ENCODE measurements at places on chromosomes 4 and X.
A peak's percentile ranks its signal among the peaks of the same experiment; 100 is the strongest.

DNA sequence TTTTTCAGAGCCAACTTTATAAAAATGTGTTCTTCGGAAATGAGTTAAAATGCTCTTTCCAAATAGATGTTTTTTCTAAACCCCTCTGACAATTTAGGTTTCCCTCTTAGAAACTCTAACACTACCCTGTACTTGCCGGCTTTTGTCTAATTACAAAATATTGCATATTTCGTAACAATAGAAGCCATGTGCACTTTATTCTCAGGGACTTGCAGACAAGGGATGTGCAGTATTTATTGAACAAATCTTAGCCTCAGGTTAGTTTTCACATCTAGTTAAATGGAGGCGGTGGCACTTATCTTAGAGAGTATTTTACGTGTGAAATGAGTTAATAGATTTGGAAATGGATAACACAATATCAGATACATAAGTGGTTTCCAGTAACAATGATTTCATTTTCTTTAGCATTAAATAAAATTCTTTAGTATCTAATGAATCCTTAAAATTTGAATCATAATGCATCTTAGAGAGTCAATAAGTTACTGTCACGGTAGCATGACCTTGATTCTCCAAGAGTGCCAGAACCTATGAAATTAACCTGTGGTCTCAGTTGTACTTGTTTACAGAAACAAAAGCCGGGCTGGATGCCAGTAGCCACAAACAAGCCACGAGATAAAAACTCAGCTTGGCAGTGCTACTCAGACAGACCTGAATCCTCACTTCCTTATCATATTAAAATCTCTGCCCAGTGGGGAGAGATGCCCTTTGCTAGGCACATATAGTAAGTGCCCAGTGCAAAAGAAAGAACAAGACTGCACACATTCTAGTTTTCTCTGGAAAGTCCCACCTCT, 772 bp upstream of the PABPC4L start:
- DNase-seq: no peak

DNA sequence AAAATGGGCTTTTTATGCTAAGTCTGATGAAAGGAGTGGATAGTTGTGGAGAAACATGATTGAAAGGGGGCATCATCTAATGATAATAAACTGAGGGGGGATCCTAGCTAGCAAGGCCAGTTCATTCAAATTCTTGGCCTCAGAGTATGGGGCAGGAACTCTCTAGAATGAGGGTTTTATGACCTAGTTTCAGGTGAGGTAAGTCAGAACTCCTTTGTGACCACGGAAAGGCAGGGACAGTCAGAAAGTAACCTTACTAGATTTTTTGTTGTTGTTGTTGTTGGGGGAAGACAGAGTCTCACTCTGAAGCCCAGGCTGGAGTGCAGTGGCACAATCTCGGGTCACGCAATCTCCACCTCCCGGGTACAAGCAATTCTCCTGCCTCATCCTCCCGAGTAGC, 1.5 kb upstream of the PAQR3 start:
- DNase-seq: no peak

GRCh38 chrX:124462931-124463330, 116.6 kb downstream of the SH2D1A start:
- DNase-seq: no peak

DNA sequence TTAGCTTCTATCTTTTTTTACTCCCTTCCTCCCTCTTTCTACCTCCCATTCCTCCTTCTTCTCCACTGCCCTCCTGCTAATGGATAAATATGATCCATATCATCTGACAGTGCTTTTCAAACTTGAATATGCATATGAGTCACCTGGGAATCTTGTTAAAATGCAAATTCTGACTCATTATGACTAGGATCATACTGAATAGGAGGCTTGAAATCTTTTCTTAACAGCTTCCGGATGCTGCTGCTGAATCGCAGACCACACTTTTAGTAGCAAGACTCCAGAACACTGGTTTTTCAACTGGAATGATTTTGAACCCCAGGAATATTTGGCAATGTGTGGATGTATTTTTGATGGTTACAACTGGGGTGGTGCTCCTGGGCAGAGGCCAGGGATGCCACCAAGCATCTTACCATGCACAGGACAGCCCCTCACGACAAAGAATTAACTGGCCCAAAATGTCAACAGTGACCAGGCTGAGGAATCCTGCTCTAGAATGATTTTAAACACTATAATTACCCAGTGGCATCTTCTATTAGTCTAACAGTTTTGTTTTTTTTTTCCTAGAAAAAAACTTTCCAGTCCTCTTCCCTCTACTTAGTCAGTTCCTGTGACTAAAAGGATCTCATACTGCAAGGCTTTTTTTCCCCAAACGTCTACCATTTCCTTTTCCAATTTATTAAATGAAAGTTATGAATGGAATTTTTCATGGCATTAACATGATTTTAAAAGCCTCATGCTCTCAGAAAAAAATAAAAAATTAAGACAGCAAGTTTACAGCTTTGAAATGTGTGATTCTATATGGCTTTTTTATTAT, 10.6 kb upstream of the PYURF start:
- DNase-seq: no peak

DNA sequence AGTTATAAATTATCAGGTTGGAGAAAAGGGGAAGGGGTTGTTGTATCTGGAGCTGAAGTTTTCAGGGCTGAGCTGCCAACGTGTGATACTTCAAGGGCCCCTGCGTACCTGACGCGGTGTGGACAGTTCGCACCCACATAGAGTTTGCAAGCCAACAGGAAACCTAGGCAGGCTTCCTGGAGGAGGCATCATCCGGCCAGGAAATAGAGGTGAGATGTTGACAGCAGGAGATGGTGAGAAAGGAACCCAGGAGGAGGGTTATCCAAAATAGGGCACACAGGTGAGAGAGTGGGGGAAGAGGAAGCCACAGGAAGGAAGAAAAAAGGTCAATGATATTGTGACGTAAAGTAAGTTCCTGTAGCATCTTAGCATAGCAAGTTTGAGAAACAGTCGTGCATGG, 127.2 kb downstream of the DHRSX start:
- peak; percentile 25 for DNase-seq

DNA sequence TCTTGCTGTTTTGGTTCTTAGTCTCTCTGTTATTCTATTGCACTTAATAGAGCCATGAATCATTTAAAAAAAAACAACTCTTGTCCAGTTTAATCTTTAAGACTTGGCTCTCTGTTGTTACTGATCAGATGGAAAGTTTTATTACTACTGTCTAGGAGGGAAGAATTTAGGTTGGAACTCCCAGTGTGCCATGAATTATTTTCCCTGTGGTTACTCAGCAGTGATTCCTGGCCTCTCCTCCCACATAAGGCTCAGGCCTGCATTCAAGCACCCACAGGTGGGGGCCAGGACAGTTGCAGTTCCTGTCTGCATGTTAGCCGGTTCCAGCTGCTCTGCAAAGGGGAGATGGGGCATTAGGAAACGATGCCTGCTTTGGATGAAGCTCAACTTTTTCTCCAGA, 29.8 kb upstream of the ESX1 start:
- DNase-seq: no peak

DNA sequence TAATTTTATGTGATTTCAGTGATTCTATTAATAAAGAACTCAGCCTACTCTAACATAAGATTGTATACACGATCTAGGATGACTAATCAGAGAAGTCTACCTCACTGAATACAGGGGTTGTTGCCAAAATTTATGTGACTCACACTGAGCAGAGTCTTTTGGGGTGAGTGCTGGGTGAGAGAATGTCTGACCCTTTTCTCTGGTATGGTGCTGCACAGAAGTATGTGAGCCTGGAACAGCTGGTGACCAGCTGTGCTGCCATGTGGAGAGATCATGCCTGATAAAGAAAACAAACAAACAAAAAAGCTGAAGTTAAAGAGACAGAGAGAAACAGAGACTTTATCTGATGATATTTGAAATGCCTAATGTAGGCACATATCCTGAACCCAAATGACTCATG, 618.1 kb upstream of the GRIA3 start:
- DNase-seq: no peak

DNA sequence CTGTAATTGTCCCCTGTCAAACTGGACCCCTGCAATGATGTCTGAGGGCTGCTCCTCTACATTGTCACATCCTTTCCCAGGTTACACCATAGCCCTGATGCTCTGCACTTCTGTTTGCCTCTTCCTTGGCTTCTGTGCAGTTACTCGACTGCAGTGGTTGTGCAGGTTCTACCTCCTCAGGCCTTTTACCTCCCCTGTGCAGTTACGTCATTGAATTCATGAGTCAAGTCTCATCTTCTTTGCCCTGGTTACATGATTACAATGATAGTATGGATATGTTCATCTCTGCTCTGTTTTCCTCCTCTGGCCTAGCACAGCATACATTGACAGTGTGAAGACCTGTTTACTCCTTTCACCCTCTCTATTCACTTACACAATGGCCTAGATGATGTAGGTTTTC, 83.2 kb downstream of the FAM47B start:
- no peak for DNase-seq

GRCh38 chr4:28010577-28011240, 1150.1 kb downstream of the STIM2 start:
- DNase-seq: no peak

DNA sequence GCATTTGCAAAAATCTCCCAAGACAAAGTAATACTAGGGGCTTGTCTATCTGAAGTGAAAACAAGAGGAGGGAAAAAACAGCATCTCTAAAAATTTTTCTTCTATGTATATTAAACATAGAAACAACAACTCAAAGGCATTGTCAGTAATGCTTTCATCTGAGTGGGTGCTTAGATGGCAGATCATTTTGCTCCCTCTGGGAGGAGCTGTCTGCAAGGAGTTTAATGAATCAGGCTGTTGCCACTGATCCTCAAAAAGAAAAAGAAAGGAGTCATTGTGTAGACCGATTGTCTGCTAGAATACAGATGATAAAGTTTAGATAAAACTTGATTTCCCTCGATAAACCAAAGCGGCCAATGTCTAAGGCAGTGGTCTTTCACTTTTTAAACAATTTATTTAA, 49.7 kb upstream of the KLHL8 start:
- no peak for DNase-seq

- no peak for DNase-seq
Observed at GRCh38 chr4:22478426-22478825, 37.4 kb downstream of the ADGRA3 start.

DNA sequence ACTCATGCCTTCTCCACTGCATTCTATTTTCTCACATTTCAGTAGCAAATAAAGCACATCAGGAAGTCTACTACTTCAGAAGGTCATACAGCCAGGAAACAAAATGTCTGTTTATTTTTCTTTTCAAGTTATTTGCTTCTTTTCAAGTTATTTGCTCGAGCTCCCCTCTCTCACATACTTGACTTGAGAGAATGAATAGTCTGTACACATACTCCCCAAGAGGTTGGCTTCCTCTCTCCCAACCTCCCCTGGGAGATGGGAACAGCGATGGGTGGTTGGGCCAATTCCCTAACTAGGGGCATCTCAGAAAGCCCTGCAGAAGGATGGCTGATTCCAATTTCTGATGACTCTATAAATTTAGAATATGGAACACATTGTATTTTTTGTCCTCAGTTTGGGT, 64.7 kb upstream of the PTPN13 start:
- no peak for DNase-seq

DNA sequence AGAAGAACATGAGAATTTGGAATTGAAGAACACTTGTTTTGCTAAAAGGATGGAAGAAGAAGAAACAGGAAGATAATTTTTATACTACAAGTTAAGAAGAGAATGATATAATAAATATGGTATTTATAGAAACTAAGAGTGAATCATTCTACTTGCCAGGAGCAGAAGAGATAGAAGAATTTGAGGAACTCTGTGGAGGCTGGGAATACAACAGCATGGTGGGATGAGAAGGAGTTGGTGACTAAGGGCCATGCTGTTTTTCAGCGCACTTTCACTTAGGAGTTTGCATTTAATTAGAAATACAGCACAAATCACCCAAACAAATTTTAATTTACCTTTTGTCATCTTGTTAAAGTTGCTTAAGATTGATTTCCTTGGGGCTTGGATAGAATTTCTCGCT, 20.5 kb downstream of the HADH start:
- DNase-seq: no peak

- DNase-seq: no peak
Observed at GRCh38 chr4:82797405-82798111, 1.0 kb downstream of the SCD5 start.

- no peak for DNase-seq
Observed at GRCh38 chr4:15868826-15869413, 69.6 kb downstream of the FGFBP1 start.

DNA sequence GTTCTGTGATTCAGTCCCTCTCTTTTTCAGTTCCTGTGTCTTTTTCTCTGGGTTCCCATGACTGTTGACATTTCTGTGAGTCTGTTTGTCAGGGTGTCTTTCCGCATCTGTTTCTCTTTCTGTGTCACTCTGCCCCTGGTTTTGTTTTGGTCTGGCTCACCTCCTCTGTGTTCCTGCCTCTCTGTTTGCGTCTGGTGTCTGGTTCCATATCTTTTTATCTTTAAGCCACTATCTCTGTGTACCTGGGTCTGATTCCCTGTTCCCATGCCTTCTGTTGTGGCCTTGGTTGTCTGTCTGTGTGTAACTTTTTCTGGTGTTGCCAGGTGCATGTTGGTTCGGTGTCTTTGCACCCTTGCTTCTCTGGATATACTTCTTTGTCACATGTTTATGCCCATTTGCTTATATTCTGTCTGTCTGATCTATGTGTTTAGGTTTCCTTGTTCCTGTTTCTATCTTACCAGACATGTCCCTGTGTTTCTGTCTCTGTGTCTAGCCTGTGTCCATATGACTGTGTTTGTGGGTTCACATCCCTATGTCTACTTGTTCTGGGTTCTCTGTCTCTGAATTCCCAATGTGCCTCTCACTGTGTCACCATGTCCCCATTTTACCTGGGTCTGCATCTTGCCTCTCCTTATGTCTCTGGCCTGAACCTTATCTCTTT, 50.2 kb downstream of the ITIH6 start:
- no peak for DNase-seq

DNA sequence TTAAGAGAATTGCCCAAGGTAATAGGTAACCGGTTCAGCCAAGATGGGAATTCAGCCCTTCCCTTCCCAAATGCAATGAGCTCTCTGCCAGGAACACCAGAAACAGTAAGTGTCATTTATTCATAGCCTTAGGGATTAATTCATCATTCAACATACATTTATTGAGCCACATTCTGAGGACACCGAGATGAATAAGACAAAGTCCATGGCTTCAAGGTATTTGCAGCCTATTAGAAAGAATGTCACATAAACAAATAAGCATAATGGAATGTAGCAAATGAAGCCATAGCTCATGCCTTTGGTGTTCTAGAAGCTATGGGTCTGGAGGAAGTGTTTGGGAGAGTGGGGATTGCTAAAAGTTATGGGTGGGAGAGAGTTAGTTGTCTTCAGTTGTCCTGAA, 6.3 kb upstream of the TAB3 start:
- no peak for DNase-seq

- DNase-seq: no peak
Observed at GRCh38 chr4:128295255-128295654, 7.6 kb upstream of the PGRMC2 start.

GRCh38 chr4:4856071-4857000, 3.1 kb upstream of the MSX1 start:
- DNase-seq: no peak

- peak; percentile 39 for DNase-seq
Observed at GRCh38 chr4:122758033-122758432, 25.5 kb downstream of the BBS12 start.

- DNase-seq: no peak
Observed at GRCh38 chrX:119673336-119673735, 19.6 kb downstream of the SEPTIN6 start.

- DNase-seq: no peak
Observed at GRCh38 chr4:20676501-20677197, 23.6 kb upstream of the PACRGL start.

GRCh38 chr4:52989865-52990264, 127.7 kb downstream of the RASL11B start:
- DNase-seq: no peak

- DNase-seq: no peak
Observed at GRCh38 chr4:37015391-37015790, 229.2 kb upstream of the NWD2 start.

- no peak for DNase-seq
Observed at GRCh38 chrX:153845195-153845594, 14.9 kb upstream of the PDZD4 start.
